ENCODE measurements at places on chromosomes 1 and 21. TPM values are rescaled to one million over a fixed set of nuclear protein-coding genes. Genes with fewer than 3 reads are reported as not detected.

GRCh38 chr1:218339267-218339831 lies 5.8 kb upstream of the TGFB2 start:
- no peak for DNase-seq

- no peak for DNase-seq
These were observed at the start of gene LBR for GRCh38 chr1:225427235-225428067. TSS of gene LBR (minus strand) at chr1:225428038. CDS start at chr1:225424075, 3,963 bp downstream.

DNA sequence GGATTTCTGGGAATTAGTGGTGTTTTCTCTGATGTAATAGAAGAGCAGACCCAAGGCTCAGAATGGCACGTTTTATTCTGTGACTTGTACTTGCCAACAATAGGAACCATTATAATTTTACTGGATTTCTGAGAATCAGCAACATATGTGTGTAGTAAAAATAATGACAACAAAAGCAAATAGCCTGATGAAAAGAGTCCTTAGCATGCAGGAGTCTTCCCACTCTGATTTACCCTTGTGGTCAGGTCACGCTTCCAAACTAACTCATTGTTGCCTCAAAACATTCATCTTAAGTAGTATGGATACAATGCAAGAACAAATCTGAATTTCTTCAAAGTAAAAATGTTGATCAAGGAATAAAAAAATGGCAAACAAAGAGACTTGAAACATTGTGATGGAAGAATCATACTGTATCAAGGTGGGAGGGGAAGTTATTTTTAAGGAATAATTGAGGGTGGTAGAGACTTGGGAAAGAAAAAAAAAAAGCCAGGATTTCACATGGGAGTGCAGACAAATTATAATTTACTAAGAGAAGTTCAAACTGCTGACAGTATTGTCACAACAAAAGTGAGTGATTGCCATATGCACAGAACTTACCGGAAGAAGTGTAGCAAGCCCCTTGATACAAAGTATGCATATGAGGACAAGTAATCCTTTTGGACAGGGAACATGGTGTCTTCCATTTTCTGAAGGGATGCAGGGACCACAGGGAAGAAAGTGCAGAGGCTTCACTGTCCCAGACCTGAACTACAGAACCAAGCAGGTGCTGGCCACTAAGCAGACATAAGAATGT lies 31.2 kb upstream of the RGL1 start:
- no peak for DNase-seq

DDAH1 gene
- total RNA-seq: 75.3 TPM

- no peak for DNase-seq
These were observed 27.5 kb downstream of the ATP8B2 start for GRCh38 chr1:154352581-154353459.

SELENBP1 gene
- total RNA-seq: 88.8 TPM

RPS6KA1 gene
- 9.1 TPM for total RNA-seq

- no peak for DNase-seq
These were observed 495 bp downstream of the SYNC start for GRCh38 chr1:32701951-32702598.

DNA sequence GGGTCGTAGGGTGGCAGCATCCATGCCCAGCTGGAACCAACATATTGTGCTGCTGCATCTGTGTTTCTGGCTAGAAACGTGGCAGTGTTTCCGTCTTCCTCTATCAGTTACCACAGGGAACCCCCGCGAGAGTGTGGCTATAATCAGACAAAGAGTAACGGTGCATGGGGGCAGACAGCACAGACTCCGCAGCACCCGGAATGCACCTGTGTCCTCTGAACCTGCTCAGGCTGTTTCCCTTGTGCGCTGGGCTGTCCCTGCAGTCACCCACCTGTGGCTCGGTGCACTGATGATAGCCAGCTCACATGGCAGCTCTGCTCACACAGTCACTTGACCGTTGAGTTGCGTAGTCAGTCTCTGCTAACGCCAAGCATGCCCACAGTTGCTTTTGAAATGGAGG lies 11.4 kb upstream of the PCBP3 start:
- peak; percentile 62 for DNase-seq

DNA sequence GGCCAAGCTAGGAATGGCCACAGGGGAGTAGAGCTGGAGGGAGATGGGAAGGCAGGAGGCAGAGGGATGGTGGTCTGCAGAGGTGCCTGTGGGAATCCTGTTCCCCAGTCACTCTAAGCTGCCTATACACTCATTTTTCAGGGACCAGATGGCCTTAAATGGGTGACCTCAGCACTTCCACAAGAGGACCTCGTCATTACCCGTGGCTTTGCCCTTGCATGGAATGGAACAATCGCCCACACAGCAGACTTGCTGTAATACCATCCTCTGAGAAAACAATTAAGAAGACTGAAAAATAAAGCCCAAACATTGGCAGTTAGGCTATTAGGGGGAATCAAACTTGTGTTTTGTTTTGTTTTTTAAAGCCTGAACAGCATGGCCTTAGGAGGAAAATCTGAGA lies 12.9 kb upstream of the TNN start:
- no peak for DNase-seq

DNA sequence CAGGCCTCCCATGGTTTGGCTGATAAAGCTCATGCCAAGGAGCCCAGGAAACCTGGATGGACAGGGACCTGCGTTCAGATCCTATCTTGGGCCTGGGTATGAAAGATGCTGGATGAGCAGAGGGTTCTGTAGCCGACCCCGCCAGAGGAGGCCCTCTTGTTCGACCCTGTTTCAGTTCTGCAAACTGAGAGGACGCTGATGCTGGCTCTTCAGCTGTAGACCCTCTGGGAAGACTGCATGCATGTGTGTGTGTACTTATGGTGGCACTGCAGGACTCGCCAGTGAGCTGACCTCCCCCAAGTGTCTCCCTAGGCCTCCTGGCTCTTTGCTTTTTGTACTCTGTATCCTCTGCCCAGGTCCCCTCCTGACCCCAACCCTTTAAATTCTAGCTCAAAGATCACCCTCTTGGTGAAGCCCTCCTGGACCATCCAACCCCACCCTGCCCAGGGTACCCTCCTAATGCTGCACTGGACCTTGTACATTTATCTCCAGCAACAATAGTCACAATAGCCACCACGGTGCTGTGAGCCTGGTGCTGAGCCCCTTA lies 1.6 kb downstream of the EPS8L3 start:
- DNase-seq: no peak

KRTAP22-1 gene
- total RNA-seq: not detected

CSF3R gene
- 6.6 TPM for total RNA-seq

HAO2 gene
- not detected for total RNA-seq

RHD gene
- total RNA-seq: not detected

DNA sequence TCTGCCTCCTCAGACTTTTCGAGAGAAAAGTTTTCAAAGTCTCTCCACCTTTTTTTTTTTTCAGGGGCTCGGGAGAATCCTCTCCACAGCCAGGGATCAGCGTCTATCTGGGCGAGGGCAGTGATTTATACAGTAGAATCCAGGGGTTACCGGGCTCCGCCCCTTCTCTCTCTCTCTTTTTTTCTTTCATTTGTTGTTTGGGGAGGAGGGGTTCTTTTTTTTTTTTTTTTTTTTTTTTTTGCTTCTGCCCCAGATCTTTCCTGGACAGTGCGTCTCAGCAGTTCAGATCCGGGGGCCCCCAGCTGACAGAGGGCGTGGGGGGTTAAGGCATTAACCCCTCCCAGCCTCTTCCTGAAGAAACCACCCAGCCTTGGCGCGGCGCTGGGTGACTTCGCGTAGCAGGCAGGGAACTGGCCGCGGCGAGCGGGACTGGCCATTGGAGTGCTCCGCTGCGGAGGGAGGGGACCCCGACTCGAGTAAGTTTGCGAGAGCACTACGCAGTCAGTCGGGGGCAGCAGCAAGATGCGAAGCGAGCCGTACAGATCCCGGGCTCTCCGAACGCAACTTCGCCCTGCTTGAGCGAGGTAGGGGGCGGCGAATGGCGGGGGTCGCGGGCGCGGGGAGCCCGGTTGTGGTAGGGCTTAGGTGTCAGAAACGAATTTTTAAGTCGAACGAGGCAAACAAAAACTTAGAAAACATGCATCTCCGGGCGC lies at the start of gene S1PR1:
S1PR1 (plus strand) TSS at position 504 of the 713 bp plus-strand sequence. CDS start 1,966 bp downstream, outside the sequence.
- no peak for DNase-seq

MTX1 gene
- total RNA-seq: 34.5 TPM

GRCh38 chr1:33130297-33130696 lies 49.3 kb downstream of the AZIN2 start:
- no peak for DNase-seq

OR2L3 gene
- total RNA-seq: not detected

- peak; percentile 55 for DNase-seq
These were observed 938 bp upstream of the ACTN2 start for GRCh38 chr1:236685205-236685916.

- no peak for DNase-seq
These were observed 37.6 kb downstream of the DDAH1 start for GRCh38 chr1:85427331-85427730.

A3GALT2 gene
- total RNA-seq: not detected

DNA sequence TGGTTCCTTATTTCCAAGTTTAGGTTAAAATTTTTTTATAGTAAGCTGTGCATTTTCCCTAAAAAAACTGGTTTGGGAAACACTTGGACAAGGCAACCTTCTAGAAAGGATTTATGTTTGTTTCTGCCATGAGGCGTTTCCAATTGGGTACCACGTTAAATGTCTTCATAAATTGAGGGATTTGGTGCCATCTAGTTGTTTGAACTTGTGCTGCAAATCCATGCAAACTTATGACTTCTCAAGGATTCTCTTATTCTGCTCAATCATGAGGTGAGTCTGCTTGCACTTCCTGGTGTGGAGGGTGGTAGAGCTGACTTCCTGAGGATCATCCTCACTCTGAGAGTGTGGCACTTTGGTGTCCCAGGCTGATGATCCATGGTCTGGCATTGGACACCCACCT lies 123.3 kb downstream of the PCNX2 start:
- DNase-seq: no peak

GRCh38 chr1:63969441-63969901 lies 195.7 kb downstream of the ROR1 start:
- no peak for DNase-seq

GRCh38 chr1:15525050-15526020 lies 1.3 kb upstream of the DNAJC16 start:
- no peak for DNase-seq

- no peak for DNase-seq
These were observed 44.7 kb downstream of the MAST2 start for GRCh38 chr1:45848097-45848496.

Measured in esophagus muscularis mucosa (tissue), 4 donors.